ENCODE measurements at places on chromosomes 4 and X.

GRCh38 chr4:87391576-87392054, 627 bp upstream of the HSD17B11 start:
- no peak for DNase-seq

- no peak for DNase-seq
Measured at GRCh38 chrX:20980426-20980825, 393.8 kb upstream of the CNKSR2 start.

- peak; percentile 16 for DNase-seq
Measured at GRCh38 chr4:87559090-87559837, 30.1 kb upstream of the SPARCL1 start.

DNA sequence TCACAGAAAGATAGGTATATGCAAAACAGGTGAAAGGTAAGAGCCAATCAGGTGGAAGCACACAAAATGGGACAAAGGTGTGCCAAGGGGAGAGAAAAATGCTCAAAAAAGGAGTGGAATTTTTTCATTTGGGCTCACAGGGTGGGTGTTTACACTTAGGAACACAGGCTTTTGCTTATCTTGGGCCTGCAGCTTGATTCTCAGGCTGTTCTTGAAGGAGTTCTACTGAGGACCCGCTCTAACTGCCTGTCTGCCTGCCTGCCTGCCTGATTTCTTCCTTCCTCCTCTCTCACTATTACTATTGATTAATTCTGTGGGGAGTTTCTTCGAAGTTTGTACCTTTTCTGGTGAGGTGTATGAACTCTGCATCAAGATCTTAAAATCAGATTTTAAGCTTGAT, 120.3 kb upstream of the CTSO start:
- DNase-seq = no peak

DNA sequence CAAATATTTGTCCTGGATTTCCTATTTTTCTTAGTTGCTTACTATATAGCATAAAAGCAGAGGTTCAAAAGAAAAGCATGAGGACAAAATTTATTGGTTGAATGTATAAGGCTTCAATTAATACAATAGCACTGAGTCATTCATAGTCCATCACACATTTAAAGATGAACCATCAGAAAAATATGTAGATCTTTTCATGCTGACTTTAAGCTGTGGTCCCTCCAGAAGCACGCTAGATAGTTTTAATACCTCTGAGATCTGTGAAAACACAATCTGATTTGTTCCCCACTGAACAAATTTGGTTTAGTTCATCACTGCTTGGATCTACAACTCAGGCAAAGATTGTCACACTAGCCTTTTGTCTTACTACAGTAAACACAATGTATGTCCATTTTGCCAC, 377.2 kb upstream of the ANXA10 start:
- DNase-seq = no peak

- no peak for DNase-seq
Measured at GRCh38 chr4:27068151-27068867, 207.7 kb downstream of the STIM2 start.

- no peak for DNase-seq
Measured at GRCh38 chrX:153934148-153934761, 582 bp downstream of the NAA10 start.

- no peak for DNase-seq
Measured at GRCh38 chr4:43274376-43274775, 381.9 kb downstream of the GRXCR1 start.

- DNase-seq = no peak
Measured at GRCh38 chr4:138217567-138217966, 24.6 kb downstream of the SLC7A11 start.

GRCh38 chr4:39021631-39022030, 10.6 kb downstream of the TMEM156 start:
- no peak for DNase-seq

DNA sequence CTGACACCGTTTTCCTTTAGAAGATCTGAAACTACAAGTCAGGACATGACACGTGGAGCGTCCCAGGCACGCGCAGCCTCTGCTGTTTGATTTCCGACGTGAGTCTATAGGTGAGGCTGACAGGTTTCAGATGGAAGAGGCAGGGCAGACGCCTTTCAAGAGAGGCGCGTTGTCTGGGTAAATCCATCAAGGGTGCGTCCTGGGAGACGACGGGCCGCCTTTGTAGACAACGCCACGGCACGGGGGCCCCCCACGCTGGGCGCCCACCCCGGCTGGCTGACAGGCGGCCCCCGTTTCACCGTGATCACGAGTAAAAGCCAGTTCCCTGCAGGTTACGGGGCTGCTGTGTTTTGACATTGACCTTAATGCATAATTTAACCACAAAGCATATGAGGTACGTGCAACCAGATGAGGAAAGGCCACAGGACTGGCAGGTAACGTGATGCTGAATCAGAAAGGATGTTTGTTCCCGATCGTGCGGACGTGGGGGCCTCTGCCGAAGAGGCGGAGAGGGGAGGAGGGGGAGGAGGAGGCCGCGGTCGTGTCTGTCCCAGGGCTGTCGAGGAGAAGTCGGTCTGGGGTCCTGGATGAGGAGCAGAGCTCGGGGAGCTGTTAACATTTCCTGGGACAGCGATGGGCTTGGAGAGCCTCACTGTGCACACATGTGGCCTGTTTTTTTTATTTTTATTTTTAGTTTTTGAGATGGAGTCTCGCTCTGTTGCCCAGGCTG, 51.1 kb upstream of the PPP2R3B start:
- DNase-seq = no peak

DNA sequence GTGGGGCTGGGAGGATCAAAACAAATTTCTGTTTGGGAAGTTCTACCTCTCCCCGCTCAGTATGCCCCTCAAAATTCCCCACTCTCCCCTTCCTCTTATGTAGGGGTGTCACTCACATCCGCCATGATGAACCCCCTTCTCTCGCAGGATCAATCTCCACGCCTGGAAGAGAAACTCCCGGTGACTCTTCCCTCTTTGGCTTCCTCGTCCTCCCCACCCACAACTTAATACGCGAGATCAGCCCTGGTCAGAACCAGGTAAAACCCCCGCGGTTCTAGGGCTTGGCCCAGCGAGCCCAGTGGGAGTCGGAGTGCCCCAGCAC, 427 bp downstream of the LAMTOR3 start:
- no peak for DNase-seq

- DNase-seq = no peak
Measured at GRCh38 chr4:84879651-84880200, 86.8 kb downstream of the WDFY3 start.

GRCh38 chr4:169133932-169134331, 123.9 kb upstream of the CBR4 start:
- no peak for DNase-seq

- no peak for DNase-seq
Measured at GRCh38 chr4:139144161-139144859, 32.7 kb downstream of the ELF2 start.

GRCh38 chrX:56564164-56564885, 898 bp downstream of the UBQLN2 start:
- no peak for DNase-seq

DNA sequence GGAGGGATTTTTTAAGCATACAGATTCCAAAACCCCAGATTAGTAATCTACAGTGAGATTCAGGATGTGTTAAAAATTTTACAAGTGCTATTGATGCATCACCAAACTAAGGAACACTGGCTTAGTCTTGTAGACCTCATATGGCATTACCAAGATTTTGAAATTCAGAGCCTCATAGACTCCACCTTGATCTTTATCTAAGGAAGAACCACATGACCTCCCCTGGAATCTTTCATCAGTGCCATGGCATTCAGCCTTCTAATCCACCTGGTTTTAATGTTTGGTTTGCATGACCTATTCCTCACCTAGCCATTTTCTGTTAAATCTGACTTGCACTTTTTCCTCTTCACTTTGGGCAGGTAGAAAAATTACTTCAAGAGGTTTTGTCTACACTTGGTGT, 171.6 kb downstream of the NKX6-1 start:
- DNase-seq = no peak

- DNase-seq = no peak
Measured at GRCh38 chr4:25927361-25928195, 13.6 kb downstream of the SMIM20 start.

DNA sequence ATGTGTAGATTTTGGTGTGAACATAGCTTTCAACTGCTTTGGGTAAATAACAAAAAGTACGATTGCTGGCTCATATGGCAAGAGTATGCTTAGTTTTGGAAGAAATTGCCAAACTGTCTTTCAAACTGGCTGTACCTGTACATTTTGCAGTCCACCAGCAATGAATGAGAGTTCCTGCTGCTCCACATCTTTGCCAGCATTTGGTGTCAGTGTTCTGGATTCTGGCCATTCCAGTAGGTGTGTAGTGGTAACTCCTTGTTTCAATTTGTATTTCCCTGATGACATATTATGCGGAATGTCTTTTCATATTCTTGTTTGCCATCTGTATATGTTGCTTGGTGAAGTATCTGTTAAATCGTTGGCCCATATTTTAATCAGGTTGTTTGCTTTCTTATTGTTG, 20.6 kb upstream of the ALB start:
- no peak for DNase-seq

- no peak for DNase-seq
Measured at GRCh38 chr4:58456727-58457384, 1346.7 kb upstream of the IGFBP7 start.

DNA sequence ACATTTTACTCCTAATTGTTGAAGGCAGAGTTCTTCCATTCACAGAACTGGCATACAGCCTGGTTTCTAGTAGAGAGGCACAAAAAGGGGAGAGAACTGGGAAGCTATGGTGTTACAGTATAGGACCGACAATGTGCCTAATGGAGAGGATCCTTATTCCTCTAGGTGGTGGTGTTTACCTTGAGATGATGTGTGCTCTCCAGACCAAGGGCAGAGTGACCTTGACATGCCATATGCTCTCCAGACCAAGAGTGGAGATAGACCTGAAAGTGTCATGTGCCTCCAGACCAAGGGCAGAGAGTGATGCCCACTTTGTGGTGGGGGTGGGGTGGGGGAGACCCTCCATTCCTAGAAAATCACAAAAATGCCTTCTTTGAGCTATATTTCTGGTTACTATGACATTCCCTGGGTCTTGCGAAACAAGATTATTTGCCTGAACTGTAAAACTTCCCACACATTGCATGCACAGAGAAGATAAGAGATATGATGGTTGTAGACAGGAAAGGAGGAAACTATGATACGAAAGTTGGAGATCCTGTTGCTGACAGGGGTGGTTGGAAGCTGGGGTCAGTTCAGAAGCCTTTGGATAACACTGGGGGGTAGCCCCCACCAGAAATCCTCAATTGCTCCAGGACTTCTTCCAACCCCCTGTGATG, 119.7 kb downstream of the TEX13C start:
- no peak for DNase-seq

- no peak for DNase-seq
Measured at GRCh38 chr4:179747218-179747910, 2305.1 kb upstream of the AGA start.

- DNase-seq = peak; percentile 41
Measured at GRCh38 chrX:100829730-100830129, 9.5 kb downstream of the CSTF2 start.

GRCh38 chr4:8587469-8588195, 4.9 kb upstream of the CPZ start:
- no peak for DNase-seq

DNA sequence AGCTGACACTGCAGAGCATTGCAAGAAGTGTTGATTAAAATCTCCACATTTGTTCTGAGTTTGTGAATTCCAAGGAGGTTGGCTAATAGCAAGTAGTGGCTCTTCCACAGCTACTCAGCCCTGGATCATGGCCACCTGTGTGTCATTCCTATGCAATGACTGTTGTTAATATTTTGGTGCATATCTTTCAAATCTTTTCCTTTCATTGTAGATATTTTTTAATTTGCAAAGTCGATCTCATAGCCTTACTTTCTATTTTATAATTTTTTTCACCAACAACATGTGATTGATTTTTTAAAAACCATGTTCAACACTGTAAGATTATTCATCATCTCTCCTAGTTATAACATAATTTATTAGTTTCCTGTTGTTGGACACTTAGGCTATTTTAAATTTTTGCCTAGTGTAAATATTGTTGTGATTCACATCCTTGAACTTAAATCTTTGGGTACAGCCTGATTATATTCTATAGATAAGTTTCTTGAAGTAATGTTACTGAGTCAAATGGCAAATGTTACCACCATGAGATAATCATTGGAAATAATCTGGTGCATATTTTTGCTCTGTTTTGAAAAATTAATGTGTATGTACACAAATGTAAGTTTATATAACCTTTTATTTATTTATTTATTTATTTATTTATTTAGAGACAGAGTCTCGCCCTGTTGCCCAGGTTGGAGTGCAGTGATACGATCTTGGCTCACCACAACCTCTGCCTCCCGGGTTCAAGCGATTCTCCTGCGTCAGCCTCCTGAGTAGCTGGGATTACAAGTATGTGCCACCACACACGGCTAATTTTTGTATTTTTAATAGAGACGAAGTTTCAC, 17.1 kb upstream of the ARHGAP10 start:
- DNase-seq = no peak

- DNase-seq = no peak
Measured at GRCh38 chr4:38717604-38718003, 53.6 kb downstream of the KLF3 start.

DNA sequence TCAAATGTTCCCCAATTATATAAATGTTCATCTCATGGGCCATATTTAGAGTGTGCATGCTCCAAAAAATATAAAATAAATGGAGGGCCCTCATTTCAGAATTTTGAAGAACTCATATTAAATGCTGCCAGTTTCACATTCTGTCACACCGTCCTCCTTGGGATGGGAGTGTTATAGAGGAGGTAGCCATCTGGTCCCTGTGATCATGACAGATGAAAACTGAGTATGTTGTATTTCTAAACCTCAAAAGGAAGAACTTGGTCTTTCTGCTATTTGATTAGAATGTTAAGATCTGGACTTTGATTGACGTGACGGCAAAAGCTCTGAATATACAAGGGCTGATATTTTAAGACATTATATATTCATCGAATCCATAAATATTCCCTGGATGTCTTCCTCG, 308.0 kb downstream of the RAPGEF2 start:
- DNase-seq = no peak

DNA sequence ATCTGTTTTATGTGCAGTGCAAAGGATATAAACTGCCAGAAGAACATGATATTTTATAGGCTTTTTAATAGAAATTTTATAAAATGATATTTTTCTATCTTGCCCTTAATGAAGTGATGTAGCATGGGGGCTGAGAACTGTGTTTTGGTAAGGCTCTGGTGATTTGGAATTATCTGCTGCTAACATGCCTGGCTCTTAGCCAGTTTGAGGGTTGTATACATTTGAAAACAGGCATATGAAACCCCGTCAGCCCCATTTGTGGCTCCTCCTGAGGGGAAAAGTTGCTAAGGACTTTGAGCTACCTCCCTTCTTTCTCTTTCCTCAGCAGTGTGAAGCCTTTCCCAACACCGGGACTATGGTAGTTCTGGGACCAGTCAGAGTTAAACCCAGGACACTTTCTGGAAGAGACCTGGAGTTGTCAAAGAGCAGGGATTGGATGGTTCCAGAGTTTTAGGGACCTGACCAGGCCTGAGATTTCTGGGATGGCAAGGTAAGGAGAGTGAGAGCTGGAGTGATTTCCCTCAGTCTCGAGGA, 4.7 kb downstream of the SFRP2 start:
- DNase-seq = no peak

- DNase-seq = no peak
Measured at GRCh38 chr4:56683455-56683854, 2.4 kb upstream of the HOPX start.

- no peak for DNase-seq
Measured at GRCh38 chrX:107979534-107979933, 2.6 kb downstream of the TEX13B start.

Measured in B cell (primary cell).